CD8-positive, alpha-beta memory T cell (primary cell): ENCODE measurements at places on chromosomes 3 and 15.
A peak's percentile ranks its signal among the peaks of the same experiment; 100 is the strongest.

- DNase-seq = peak; percentile 41
These were observed 80.3 kb downstream of the CPN2 start for GRCh38 chr3:194270627-194271459.

- no peak for DNase-seq
These were observed 462.2 kb downstream of the PLOD2 start for GRCh38 chr3:145698749-145699148.

GRCh38 chr3:100775669-100776068, 66.4 kb downstream of the TFG start:
- no peak for DNase-seq

- DNase-seq = no peak
These were observed 19.1 kb downstream of the ST6GAL1 start for GRCh38 chr3:186949281-186949982.

DNA sequence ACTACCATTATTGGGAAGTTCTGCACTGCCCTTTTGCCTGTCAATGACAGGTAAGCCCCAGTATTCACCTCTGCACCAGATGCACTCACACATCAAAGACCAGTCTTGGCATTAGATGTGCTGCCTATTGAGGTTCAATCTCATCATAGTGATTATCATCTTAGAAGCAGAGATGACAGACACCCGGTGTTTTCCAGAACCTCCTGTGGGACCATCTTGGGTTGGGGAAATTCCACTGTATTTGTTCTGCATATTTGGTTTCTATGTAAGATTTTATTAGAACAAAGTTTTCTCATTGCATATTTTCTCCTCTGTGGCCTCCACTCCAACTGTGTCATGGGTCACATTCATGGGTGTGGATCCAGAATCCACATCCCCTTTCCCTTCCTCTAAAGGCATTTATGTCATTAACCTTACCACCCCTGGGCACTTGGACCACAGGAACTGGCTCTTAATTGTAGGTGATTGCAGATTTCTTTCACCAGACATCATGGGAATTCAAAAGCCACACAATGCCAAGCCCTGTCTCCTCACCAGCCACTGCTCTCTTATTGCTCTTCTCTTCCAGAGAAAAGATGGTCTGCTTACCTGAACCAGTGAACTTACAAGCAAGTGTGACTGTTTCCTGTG, 31.2 kb downstream of the PLA1A start:
- DNase-seq = no peak

DNA sequence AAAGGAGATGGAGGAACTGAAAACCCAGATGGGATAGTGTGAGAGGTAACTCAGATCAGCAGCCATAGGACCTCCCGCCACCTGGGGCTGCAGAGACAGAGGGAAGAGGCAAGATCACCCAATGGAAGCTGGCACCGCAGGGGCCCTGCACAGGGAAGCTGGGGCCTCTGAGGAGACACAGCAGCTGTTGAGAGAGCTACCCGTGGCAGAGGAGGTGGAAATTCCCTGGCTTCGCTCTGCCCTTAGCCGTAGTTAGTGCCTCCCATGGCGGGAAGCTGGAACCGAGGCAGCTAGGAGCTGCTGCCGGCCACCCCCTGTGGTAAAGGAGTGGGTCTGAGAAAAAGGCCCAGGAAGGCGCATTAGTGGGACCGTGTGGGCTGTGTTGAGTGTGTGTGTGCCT, 18.0 kb upstream of the PLXNA1 start:
- no peak for DNase-seq

- no peak for DNase-seq
These were observed 63.4 kb upstream of the FOXP1 start for GRCh38 chr3:71646971-71647370.

- DNase-seq = no peak
These were observed 68.6 kb downstream of the ADCY5 start for GRCh38 chr3:123380261-123380660.

- no peak for DNase-seq
These were observed 103.1 kb upstream of the SKOR1 start for GRCh38 chr15:67722030-67722817.

GRCh38 chr15:23642413-23643044, 5.1 kb downstream of the MAGEL2 start:
- no peak for DNase-seq

DNA sequence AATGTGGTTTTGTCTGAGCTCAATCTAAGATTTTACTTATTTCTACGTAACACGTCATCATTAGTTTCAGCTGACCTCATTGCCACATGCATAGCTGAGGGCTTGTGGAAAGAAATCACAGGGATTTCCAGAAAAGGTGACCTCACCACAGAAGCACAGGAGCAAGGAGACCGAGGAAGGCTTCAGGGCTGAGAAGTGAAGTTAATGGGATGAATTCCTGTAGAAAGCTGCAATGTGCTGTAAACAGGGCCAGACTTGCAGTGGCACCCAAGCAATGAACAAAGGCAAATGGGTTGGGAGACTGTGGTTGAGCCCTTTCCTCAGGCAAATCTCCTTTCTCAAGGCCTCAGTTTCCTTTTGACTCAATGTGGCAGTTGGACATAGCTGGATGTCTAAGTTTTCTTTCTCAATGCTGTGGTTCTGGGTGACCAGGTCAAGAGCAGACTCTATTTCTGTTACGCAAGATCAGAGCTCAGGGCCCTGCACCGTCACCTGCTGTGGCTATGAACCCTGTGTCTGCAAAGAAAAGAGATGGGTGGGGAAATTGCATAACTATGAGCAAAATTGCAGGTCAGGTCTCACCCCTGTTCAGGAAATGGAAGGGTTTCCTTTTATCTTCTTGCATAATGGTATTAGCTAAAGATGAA, 252.2 kb upstream of the TBL1XR1 start:
- DNase-seq = no peak

GRCh38 chr3:29924783-29925561, 644.1 kb downstream of the RBMS3 start:
- DNase-seq = no peak

DNA sequence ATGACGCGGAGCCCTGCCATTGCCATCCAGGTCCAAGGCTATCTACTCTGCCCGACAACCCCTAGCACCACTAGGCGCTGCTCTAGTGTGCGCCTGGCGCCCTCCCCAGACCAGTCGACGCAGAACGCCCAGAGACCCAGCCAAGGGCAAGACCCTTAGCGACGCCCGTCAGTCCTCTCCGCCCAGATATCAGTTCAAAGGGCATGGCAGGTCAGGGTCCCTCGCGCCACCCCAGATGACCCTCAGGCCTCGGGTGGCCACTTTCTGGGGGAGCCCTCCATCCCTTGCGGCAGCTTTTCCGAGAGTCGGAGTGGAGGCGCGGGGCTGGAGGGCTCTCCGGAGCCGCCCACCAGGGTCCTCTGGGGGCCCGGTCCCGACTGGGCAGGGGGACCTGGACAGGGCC, 371 bp upstream of the CLSTN2 start:
- no peak for DNase-seq

GRCh38 chr3:132927896-132928295, 110.3 kb upstream of the TMEM108 start:
- DNase-seq = no peak

GRCh38 chr15:86221119-86221518, 141.4 kb downstream of the AGBL1 start:
- DNase-seq = no peak

- no peak for DNase-seq
These were observed 59.9 kb downstream of the HACD2 start for GRCh38 chr3:123524981-123525380.

- no peak for DNase-seq
These were observed 57.9 kb upstream of the ABHD2 start for GRCh38 chr15:89030311-89030710.

DNA sequence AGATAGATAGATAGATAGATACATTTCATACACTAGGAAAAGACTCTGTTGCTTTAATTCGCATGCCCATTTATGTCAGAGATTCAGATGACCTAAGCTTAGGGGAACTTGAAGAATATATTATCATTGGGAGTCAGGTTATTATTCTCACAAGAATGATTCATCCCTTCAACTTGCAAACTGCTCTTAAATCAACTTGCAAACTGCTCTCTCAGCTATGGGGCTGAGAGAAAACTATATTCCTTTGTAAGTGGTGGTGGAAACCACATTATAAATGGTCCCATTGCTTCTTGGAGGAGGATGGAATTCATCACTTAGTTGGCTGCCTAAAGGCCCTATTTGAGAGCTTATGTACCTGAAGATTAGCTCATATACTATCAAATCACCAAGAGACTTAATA, 160.9 kb upstream of the STAC start:
- no peak for DNase-seq

GRCh38 chr3:142278451-142278850, 53.1 kb upstream of the GK5 start:
- no peak for DNase-seq

- no peak for DNase-seq
These were observed 41.3 kb upstream of the GRIP2 start for GRCh38 chr3:14581334-14582044.

DNA sequence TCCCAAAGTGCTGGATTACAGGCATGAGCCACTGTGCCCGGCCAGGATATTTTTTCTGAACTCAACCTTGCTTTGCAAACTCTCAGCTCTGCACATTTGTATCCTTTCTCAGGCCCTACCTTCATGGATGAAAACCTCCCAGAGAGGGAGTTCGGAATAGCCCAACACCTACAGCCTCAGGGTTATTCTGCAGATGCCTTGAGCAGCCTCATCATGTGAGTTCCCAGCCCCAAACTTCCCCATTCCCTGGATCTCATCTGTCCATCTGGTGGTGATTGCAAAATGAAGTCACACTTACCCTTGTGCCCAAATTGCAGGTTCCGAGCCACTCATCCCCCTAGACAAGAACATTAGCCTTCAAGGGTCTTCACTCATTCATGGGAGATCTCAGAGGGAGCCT, 39.9 kb upstream of the KLHL25 start:
- no peak for DNase-seq

- no peak for DNase-seq
These were observed 3.3 kb downstream of the VPS8 start for GRCh38 chr3:184815046-184815930.

- no peak for DNase-seq
These were observed 192.3 kb downstream of the PLCL2 start for GRCh38 chr3:17076940-17077605.

DNA sequence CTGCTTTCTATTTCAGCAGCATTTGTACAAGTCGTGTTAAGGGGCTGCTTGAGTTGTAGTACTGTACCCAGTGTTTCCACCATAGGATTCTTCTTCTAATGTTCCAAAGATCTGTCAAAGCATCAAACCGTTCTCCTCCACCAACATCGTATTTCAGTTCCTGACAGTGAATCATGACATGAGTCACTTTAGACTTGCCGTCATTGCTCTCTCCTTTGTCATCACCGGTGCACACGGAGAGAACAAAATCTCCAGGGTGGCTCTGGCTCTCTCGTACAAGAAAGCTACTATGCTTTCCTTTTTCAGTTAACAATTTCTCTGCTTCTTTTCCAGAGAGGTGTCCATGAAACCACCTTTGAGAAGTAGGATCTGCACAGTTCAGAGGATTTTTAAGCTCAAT, 270.9 kb upstream of the CCDC54 start:
- DNase-seq = no peak

GRCh38 chr15:80199869-80200268, 47.1 kb downstream of the FAH start:
- no peak for DNase-seq

DNA sequence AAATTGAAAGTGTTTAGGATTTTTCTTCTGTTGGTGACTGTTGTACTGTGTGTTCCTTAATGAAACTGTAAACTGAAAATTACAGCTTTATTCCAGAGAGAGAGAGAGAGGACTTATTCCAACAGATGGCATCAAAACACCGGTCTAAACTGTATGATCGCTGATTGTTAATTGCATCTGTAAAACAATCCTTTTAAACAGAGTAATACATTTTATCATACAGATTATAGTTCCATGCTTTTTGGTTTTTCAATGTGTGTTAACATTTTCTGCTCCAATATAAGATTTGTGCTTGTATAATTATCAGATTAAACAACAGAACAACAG, 289.7 kb upstream of the DNAJC19 start:
- no peak for DNase-seq

- DNase-seq = peak; percentile 56
These were observed at the start of gene LYSMD2 for GRCh38 chr15:51737522-51738305. Gene LYSMD2 (minus strand): TSS chr15:51737655. CDS start chr15:51737622, 33 bp downstream.

DNA sequence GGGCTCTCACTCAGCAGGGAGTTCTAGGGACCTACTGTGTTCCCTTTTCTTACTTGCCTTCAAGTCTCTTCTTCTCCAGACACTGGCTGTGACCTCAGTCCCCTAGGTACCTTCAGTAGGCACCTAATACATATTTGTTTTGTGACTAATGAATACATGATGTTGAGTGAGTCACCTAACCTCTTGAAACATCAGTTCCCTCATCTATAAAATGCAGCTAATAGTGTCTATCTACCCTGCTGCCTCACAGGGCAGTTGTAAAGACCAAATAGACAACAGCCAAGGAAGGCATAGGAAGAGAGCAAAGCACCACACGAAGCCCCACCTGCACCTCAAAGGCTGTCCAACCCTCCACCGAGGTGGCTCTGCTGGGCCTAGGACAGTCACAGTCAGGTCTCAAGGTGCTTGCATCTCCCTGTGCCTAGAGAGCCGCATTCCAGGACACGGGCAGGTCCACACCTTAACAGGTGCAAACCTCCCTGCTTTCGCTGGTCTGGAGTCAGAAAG, 29.1 kb downstream of the DAPK2 start:
- no peak for DNase-seq

GRCh38 chr15:51155016-51155580, 60.4 kb upstream of the TNFAIP8L3 start:
- DNase-seq = no peak

DNA sequence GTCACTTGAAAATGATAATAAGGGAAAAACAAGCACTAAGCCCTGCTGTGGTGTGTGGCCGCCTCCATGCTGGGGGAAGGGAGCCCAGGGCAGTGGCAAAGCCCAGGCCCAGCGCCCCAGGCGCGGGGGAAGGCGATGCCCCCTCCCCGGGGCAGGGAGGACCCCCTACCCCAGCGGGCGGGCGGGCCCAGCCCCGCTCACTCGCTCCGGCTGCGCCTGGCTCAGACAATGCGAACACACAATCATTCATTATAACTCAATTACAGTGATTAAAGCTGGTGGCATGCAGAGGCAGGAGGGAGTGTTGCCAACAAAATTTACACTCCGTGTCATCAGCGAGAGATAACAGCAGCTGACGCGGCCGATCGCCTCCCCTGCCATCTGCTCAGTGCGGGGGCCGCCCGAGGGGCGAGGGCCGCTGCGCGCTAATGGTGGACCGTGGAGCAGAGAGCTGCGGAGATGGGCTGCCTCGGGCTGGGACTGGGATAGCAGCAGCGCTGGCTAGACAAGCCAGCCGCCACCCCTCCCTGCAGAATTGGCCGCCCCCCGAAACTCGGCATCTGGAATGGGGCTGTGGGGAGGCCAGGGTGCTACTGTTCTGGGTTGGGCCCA, 64.1 kb downstream of the TLE3 start:
- no peak for DNase-seq
